Activated T-cell treated with anti-CD3 and anti-CD28 coated beads for 1 hour (primary cell): ENCODE measurements at places on chromosomes 2 and 18.

DNA sequence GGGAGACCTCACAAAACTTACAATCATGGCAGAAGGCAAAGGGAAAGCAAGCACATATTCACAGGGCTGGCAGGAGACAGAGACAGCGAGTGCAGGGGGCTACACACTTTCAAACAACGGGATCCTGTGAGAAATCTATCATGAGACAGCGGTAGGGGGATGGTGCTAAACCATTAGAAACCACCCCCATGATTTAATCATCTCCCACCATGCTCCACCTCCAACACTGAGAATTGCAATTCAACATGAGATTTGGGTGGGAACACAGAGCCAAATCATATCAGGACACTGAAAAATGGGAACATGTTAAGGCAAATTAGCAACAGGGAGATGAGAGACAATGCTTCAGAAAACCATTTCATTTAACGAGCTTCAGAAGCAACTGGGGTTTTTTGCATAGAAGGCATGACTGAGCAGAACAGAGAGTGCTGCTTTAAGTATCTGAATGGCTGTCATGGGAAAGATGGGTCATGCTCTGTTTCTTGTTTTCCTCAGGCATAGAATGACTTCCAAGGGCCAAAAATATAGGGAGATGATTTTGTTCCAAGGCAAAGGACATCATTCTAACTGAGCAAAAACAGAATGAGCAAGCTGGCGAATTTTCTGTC, 100.8 kb upstream of the MAP2 start:
- no peak for DNase-seq

- no peak for DNase-seq
Observed at GRCh38 chr18:58350526-58350925, 278.4 kb downstream of the ALPK2 start.

DNA sequence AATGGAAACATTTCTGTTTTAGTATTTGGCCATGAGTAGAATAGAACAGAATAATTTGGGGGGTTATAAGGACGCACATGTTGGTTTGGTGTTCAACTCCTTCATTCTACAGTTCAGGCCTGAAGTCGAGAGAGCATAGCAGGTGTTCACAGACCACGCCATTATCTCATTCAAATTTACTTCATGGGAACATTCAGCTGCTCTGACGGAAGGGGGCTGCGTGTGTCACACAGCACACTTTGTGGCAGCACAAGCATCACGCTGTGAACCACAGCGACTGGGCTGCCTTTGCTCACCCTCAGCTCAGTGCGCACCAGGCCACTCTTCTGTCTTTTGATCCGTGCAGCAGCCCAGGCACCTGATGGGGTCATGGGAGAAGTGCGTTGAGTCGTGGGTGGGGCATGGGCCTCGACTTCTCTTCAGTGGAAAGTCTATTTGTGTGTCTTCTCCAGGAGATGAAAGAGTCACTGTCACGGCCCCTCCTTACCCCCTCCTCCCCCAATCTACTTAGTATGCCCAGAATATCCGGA, 348.6 kb upstream of the SALL3 start:
- no peak for DNase-seq

DNA sequence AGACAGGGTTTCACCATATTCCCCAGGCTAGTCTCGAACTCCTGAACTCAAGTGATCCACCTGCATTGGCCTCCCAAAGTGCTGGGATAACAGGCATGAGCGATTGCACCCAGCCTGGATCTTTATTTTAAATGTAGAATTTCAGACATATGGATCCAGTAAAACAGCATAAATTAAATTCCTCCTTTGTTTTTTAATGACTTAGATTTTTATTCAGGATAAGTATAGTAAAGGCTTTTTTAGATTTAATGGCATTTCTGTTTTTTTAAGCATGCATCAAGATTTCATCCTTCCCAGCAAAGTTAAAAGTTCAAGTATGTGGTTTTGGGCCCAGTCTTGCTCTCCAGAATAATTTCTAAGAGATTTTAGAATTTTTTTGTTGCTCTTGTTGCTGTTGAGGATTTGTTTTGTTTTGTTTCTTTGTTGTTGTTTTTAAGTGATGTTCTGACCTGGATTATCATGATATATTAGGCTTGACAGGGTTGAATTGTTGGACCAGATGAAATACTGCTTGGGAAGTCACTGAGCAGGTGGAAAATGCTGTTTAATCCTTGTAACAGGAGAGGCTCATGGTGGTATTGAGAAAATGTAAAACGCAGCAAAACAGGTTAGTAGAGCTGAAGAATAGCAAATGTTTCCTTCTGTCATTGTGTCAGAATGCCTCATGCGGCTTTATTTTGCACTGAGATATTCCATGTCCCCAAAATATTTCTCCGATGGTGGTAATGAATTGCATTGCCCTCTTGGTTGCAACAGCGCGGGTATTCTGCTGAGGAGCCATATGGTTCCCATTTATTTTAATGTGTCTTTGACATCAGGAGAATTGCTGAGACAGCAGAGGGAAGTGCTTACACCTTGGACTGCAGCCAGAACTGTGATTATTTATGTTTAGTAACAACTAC, 147.9 kb downstream of the GALNT3 start:
- DNase-seq, result no peak

DNA sequence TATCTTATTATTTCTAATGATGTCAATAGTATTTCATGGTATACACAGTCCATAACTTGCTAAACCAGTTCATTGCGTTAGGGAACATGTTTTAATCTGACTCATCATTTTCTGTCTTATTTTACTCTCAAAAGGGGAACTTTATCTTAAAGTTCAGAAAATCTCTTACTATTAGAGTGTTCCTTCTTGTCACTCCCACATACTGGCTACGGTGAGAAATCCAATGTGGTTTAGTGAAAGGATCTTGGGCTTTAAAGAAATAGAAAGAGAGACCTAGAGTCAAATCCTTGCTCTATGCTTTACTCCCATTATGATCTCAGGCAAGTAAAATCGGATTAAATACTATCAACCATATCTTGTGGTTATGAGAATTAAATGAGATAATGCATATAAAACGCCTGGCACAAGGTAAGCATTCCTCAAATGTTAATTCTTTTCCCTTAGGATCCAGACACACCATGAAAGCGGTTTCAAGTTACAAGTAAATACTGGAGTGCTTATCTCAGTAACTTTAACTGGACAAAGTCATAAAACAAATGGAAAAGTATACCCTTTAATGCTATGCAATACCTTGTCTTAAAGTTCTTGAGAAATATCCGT, 576.0 kb downstream of the ARHGAP15 start:
- DNase-seq, result no peak

GRCh38 chr2:205199165-205199850, 483.0 kb upstream of the NRP2 start:
- no peak for DNase-seq

DNA sequence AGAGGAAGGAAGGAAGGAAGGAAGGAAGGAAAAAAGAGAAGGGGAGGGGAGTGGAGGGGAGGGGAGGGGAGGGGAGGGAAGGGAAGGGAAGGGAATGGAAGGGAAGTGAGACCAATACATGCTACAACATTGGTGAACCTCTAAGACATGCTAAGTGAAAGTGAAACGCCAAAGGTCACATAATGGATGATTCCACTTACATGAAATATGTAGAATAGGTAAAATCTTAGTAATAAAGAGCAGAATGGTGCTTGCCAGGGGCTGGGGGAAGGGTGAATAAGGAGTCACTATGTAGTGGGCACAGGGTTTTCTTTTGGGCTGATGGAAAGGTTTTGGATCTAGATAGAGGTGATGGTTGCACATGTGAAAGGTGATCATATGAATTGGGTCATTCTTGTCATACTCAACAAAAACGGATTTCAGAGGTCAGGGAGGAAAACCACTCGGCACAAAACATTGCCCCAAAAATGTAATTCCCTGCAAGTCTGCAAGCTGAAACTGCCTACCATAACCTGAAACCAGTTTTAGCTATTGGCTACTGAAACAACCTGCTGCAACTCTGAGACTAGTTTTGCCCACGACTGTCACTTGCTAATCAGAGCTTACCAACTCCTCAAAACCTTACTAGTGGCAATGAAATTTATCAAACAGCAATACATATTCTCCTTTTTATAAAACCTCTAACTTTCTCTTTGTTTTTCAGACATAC, 59.2 kb downstream of the CCDC141 start:
- no peak for DNase-seq

DNA sequence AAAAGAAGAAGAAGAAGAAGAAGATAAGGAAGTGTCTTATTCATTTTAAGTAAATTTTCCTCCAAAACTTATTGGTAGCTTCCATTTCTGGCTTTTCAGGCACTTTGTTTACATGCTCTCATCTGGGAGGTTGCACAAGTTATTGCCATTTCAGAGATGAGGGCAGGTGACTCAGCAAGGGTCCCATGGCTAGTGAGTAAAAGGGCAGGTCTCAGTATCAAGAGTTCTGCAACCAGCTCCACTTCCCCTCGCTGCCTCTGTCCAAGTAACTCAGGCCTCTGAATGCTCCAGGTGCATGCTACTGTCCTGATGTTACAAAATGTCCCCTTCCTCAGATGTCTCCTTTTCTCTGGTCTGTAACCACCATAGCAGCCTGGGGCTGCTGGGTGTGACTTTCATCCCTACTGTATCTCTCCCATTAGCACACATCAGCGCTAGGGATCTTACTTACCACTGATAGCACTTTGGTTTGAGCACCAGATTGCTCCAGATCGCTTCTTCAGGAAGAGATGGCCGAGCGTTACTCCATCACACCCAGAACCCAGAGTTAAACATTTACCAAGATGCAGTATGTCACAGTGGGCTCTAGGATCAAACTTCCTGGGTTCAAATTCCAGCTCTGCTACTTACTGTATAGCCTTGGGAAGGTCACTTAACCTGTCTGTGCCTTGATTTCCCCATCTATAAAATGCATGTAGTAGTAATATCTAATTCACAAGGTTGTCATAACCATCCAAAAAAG, 57.4 kb upstream of the LAPTM4A start:
- DNase-seq, result no peak

DNA sequence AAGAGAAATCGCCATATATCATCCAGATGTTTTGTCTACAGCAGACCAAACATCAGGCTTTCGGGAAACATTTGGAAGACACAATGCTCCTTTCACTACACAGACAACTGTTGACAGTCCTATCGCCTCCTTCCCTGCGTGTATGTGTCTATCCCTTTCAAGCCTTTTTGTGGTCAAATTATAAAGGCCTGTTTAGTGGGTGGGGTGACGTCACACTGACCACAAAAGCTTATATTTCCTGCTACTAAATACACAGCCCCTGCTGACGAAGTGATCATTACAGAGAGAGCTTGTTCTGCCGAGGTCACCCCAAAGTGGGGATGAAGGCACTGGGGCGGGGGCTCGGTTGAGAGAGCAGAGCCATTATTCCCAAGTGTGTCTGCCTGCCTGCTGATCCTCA, 302.7 kb upstream of the TNP1 start:
- DNase-seq, result no peak

DNA sequence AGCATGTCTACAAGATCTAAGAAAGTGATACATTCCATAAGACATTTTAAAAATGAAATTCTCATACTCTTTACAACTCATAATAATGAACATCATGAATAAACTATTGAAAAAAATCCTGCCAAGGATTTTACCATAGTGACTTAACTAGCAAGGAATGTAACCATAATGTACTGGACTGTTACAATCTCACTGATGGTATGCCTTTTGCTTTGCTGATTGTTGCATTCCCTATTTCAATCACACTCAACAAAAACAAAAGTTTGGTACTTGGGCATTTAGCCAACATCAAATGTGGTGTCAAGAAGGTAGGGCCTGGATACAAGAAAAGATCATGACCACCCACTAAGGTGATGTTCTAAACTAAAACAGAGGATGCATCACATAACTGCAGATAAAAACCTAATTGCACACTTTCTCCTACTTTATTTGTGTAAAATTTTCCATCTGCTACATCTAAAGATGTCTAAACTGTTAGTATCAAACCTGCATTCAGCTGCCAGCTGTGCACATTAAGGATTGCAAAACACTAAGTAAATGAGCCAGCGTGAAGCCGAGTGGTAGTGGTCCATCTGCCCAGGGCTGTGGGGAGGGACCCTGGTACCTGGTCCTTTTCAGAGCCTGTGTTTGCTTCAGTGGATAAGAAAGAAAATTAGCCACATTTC, 564.4 kb downstream of the ZEB2 start:
- DNase-seq, result no peak

DNA sequence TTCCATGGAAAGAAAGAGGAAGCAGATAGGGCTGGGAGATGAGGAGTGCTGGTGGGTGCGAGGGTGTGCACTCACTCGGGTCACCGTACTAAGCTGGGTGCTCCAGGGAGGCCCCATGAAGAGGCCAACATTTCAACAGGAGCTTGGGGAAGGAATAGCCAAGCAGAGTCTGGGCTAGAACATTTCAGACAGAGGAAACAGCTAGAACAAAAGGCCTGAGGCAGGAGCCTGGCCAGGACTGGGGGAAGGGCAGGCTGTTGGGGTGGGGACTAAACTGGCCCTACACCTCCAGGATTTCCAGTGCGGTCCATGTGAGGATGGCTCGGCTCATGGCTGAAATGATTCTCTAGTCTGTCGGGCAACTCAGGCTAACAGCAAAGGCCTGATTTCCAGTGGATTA, 90.8 kb downstream of the ZFP36L2 start:
- DNase-seq, result no peak

GRCh38 chr2:196277002-196277401, 105.6 kb upstream of the STK17B start:
- no peak for DNase-seq

DNA sequence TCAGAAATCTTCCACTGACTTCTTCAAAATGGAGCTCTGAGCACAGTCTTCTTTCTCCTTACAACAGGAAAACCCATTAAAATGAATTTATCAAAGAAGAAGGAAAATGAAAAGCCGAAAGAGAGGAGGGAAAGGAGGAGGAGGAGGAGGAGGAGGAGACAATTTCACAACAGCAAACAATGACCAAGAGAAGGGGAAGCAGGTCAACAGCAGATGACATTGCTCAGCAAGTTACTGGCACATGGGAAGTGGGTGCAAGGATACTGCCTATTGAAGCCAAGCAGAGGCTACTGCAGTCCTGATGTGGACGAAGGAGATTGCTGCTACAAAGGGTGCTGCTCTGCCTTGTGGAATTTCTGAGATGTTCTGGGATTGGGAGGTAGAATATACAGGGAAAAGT, 268.2 kb upstream of the FBXO11 start:
- no peak for DNase-seq

- DNase-seq, result no peak
Observed at GRCh38 chr2:229731916-229732315, 17.6 kb upstream of the DNER start.

- no peak for DNase-seq
Observed at GRCh38 chr18:26667046-26667445, 118.7 kb upstream of the KCTD1 start.

DNA sequence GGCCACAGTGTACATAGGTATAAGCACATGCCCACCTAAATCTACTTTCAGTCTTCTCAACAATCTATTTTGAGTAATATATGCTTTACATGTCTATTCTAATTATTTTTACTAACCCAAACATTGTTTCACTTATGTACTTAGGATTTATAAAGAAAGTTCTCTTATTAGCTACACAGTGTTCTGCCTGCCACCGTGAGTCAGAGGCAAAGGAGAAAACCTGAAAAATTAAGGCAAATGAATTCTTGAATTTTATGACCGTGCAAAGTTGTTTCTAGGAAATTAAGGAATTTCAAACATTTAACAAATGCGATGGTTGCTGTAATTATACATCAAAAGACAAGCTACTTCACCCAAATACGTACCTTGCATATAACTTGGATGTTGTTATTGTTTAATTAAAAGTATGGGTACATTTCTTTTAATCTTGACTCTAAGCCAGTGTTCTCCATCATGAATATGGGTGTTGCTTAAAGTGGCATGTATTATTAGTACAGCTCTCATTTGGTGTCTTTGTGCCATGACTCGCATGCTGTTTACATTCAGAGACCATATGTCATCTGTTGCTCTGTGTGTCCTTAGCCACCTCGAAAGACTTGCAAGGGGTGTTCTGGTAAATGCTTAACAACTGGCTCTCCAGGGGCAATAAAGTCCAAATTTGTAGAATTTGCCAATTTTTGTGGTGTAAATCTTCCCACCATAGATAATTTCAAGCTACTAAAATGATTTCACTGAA, 154.3 kb upstream of the FN1 start:
- DNase-seq, result no peak
